ENCODE measurements at places on chromosomes 11 and 22.

DNA sequence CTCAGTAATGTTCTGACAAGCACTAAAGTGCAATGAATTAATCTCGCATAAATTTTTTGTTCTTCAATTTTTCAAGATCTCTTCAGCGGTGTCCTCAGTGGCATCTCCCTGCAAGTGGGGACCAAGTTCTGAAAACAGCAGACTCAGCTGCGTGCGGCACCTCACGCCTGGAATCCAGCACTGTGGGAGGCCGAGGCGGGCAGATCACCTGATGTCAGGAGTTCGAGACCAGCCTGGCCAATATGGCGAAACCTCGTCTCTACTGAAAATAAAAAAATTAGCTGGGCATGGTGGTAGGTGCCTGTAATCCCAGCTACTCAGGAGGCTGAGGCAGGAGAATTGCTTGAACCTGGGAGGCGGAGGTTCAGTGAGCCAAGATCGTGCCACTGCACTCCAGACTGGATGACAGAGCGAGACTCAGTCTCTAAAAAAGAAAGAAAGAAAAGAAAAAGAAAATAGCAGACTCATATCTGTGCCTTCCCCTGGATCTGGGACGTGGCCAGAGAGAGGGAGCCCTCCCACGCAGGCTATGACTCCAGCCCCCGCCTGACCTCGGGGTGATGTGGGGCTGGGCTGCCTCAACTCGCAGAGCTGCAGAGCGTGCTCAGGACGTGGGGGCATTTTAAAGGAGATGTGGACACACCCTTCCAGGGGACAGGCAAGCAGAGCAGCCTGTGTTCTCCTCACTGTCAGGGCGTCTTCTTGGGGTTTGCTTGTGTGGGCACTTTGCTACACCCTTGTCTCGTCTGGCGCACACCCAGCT is 346.6 kb downstream of the BRD1 start:
- DNase-seq, result no peak

GRCh38 chr22:40043081-40043480 is 48.3 kb downstream of the FAM83F start:
- no peak for DNase-seq

- no peak for DNase-seq
These were observed 569.3 kb downstream of the MIAT start for GRCh38 chr22:27226666-27227065.

DNA sequence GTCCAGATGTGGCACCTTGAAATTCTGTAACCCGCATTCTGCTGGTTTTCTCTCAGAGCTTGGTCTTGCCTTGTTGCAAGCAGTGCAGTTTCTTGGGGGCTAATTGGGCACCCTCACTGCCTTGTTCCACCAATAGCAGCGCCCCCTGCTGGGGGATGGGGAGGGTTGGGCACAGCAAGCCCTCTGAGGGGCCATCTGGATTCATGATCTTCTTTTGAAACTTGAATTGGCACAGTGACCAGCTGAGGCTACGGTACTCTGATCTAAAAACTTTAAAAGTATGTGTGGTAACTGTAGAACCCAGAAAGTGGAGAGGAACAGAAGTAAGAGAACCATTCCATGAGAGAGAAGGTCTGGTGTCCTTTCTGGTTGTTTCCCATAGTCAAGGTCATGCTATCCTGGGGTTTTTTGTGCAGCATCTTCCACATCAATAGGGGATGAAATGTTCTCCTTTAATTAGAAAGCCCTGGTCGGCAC is 64.2 kb downstream of the MED15 start:
- DNase-seq, result no peak

- no peak for DNase-seq
These were observed 48.9 kb downstream of the CEP164 start for GRCh38 chr11:117376517-117376916.

GRCh38 chr22:50728523-50728931 is 9.5 kb upstream of the ACR start:
- DNase-seq, result no peak

DNA sequence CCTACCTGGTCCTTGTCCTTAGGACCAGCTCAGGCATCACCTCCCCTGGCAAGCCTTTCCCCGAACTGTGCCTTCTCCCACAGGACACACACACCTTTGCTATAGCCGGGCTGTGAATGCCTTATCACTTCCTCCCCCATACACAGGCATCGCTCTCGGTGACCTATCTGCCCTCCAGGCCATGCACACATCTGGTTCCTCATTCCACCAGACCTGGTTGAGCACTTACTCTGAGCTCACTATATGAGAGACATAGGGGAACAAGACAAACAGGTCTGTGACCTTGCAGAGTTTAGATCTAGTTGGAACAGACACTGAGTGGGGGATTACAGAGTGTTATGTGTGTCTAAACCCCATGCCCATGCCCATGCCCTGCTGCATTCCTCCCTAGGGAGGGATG is 3.1 kb upstream of the BCR start:
- no peak for DNase-seq
